ENCODE measurements at places on chromosomes 5 and 9.

GRCh38 chr9:123753016-123753415 lies 176.9 kb downstream of the DENND1A start:
- no peak for DNase-seq

DNA sequence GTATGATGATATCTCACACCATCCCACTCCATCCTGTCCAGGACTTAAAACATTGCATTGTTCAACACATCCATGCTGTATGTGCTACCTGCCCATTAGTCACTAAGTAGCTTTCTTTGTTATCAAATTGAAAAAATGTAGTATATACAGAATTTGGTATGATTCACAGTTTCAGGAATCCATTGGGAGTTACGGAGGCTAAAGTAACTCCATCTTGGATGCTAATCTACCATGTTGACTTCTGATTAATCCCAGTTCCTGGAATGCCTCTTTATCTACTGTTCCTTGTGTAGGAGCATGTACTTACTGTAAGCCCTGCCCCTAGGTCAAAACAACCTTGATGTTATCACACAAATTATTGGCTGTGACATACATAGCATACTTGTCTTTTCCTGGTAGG lies 38.9 kb upstream of the FOXB2 start:
- DNase-seq, result no peak

GRCh38 chr9:14846871-14847311 lies 63.3 kb downstream of the FREM1 start:
- peak; percentile 67 for DNase-seq

DNA sequence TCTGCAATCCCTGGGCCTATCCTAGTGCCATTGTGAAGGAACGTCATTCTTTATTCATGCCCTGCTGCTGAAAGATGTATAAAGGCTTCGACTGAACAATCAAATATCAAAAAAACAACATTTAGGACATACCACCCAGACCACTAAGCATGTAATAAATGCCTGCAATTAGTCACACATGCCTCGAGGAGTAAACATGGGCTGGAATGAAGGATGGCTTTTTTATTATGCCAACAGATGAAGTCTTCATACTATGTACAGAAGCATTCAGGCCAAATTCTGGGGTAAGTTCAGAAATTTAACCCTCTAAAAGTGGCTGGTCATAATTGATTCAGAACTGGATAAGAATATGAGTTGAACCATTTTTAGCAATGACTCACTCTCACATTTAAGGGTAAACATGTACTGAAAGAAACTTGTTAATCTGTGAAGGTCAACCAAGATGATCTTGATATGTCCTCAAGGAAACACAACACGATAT lies 38.1 kb downstream of the FAM240B start:
- no peak for DNase-seq

Measured in GM10248 (cell line).